Neural progenitor cell (in vitro differentiated cells): ENCODE measurements at places on chromosomes 4 and X. TPM values are rescaled to one million over a fixed set of nuclear protein-coding genes. Genes with fewer than 3 reads are reported as not detected.
A peak's percentile ranks its signal among the peaks of the same experiment; 100 is the strongest.

CTAG2 gene
- not detected in 2 replicates for total RNA-seq

MMRN1 gene
- 0.37 TPM in 2 replicates for total RNA-seq

ARL9 gene
- total RNA-seq: 0.45 and 0.68 TPM in 2 replicates

LRP2BP gene
- total RNA-seq: 0.69 and 1.3 TPM in 2 replicates

FGFBP1 gene
- not detected in 2 replicates for total RNA-seq

DNA sequence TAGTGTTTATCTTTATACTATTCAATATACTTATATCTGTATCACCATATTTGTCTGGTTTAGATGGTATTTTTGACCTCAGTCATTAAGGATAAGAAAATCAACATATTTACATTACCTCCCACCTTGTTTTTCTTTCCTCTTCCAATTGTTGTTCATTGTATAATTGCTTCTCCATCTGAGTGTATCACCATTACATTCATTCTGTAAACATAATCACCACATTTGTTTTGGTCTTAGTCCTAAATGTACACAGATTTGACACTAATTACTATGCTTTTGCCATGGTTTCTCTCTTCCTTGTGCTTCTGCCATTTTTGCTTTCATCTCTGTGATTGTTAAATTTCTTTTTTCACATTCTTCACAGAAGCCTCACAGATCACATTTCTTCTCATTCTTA, 12.7 kb downstream of the ARMCX6 start:
- H3K36me3 ChIP-seq: no peaks in the 10 kb centered on the region
- DNase-seq: no peak
- no peaks in the 10 kb centered on the region for H3K4me1 ChIP-seq
- no peak overlapping the region for H3K4me3 ChIP-seq
- no peak overlapping the region for H3K27ac ChIP-seq

GRCh38 chr4:150299816-150300215, 221.6 kb downstream of the DCLK2 start:
- no peak for DNase-seq
- H3K36me3 ChIP-seq: no peaks in the 10 kb centered on the region
- peak overlapping the region; percentile 42 for H3K27ac ChIP-seq
- no peak overlapping the region for H3K4me3 ChIP-seq
- H3K27me3 ChIP-seq: no peaks in the 10 kb centered on the region

DNA sequence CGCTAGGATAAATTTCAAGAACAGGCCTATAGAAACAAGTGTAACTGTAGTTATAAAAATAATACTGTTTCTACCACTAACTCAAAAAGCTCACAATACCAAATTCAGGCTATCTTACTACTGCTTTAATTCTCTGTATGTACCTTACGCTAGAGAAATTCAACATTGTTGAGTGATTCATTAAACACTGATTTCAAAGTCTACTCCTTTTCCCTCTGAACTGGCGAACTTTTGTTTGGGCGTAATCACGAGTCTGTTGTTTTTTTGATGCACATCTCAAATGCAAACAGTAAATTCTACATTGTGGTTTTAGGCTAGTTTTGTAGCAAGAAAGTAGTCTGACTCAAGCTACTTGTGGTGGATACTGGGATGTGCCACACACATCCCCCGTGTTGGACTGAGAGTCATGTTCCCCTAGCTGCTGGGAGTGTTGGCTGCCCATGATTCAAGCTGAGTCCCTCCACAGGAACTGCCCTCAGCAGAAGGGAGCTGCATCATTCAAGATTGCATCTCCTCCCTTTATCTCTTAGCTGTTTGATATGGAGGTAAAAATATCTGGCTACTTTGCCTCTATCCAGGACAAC, 406.1 kb downstream of the RAPGEF2 start:
- peaks cover 28% of the 10 kb centered on the region for H3K4me1 ChIP-seq
- H3K4me3 ChIP-seq: no peak overlapping the region
- H3K27me3 ChIP-seq: no peaks in the 10 kb centered on the region

DNA sequence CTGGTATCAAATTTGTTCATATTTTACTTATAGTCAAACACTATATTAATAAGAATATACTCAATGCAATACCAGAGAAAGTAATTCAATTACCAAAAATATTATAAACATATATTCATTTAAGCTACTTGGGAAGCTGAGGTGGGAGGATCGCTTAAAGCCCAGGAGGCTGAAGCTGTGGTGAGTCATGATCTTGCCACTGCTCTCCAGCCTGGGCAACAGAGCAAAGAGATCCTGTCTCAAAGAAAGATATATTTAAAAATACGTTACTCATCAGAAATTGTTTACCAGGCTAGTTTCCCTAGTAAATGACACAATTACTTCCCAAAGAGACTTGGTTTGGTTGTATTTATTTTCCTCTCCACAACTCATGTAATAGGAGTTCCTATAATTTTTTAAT, 433.6 kb downstream of the GASK1B start:
- H3K27ac ChIP-seq: no peak overlapping the region
- H3K36me3 ChIP-seq: no peaks in the 10 kb centered on the region
- H3K27me3 ChIP-seq: no peaks in the 10 kb centered on the region
- DNase-seq: no peak
- H3K4me3 ChIP-seq: no peak overlapping the region

- no peaks in the 10 kb centered on the region for H3K27me3 ChIP-seq
- peaks cover 5% of the 10 kb centered on the region for H3K4me1 ChIP-seq
- H3K36me3 ChIP-seq: no peaks in the 10 kb centered on the region
- H3K4me3 ChIP-seq: no peak overlapping the region
These were observed 34.4 kb downstream of the TMSB4X start for GRCh38 chrX:13009273-13009672.

GRCh38 chr4:27198971-27199370, 338.3 kb downstream of the STIM2 start:
- H3K36me3 ChIP-seq: no peaks in the 10 kb centered on the region
- no peak overlapping the region for H3K4me3 ChIP-seq
